Upper lobe of left lung (tissue), 6 donors: ENCODE measurements at places on chromosomes 12 and 14.

- no peak for DNase-seq
Observed at GRCh38 chr12:28742791-28743190, 406.3 kb upstream of the FAR2 start.

- no peak for DNase-seq
Observed at GRCh38 chr14:24233538-24233866, 773 bp downstream of the GMPR2 start.

GRCh38 chr12:94290353-94290752, 142.0 kb downstream of the PLXNC1 start:
- peak; percentile 56 for DNase-seq

DNA sequence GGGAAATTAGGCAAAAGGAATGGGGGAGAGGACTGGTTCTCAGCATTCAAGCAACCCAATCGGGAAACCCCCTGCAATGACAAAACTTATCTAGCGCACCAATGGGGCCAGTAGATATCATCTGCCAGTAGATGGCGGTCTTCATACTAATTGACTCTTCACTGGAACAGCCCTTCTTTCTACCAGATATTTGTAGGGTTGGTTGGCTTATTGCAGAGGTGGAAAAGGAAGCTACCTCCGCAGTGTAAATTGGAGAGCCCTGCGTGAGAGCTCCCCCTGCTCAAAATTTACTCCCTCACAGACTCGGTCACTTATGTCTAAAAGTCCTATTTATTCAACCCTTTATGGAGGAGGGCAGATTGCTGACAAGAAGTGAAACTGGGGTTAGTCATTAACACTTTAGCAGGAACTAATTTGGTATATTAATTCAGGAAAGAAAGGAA, 166.1 kb upstream of the CCND2 start:
- no peak for DNase-seq

DNA sequence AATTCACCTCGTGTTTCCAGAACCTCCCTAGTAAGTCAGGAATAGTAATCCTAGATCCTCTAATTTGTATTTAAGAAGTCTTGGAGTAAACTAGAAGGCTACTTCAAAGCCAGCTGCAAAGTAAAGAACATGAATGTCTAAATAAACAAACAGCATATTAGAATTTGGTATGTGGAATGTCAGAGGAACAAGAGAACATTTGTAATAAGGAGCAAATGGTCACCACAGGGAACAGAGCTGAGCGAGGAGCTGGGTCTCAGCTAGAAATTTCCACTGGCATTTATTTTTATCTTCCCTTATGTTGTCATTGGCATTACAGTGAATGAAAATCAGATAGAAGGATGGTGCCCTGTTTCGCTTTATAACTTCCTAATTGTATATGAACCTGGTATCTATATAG, 50.2 kb downstream of the FRMD6 start:
- no peak for DNase-seq

DNA sequence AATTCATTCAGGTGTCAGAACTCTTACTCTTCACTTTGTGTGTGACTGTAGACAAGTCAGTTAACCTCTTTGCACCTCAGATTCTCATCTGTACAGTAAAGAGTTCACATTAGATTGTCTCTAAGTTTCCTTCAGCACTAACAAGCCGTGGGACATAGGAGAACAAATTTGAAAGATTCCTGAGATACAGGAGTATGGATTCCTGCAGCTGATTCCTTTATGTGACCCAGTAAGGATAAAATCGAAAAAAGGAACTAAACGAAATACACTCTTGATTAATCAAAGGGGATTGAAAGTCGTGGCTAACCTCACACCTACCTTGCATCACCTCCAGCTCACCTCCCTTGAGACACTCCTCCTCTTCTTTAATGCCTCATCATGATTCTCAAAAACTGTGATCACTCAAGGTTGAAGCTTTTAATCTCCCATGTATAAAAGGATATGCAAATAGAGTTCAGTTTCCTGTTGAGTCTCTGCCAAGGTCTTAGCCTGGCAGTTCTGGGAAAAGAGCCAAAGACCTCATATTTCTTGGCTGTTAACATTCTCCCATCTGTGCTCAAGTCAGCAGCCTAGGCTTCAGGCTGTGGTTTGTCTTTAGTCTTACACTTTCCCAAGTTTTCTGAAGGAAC, 156.6 kb downstream of the DAD1 start:
- DNase-seq: peak; percentile 56

GRCh38 chr12:127241072-127241817, 1025.7 kb upstream of the TMEM132C start:
- DNase-seq: no peak

DNA sequence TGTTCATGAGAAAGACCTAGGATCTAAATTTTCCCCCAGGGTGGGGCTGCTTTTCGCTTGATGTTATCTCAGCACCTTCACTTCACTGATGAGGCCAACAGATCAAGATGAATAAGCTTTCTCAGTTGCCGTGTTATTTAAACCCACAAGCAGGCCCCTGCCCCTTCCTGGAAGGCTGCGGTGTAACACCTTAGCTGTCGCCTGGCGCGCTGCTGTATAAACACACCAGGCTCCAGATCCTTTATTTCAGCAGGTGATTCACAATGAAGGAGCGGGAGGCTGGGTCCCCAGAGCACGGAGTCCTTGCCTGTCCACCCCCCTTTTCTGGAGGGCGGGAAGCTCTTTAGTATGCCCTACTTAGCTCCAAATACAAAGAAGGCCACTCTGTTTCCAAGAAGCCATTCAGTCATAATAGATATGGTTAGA, 515.4 kb downstream of the FUT8 start:
- DNase-seq: no peak

- DNase-seq: peak; percentile 99
Observed at GRCh38 chr14:24299255-24300191, at the start of the genes DHRS1 and NOP9. Gene DHRS1, minus strand, starts transcription at chr14:24299780. Its CDS starts 674 bp downstream, at chr14:24299106. Gene NOP9, plus strand, starts transcription at chr14:24299850. Its CDS starts 105 bp downstream, at chr14:24299955.

DNA sequence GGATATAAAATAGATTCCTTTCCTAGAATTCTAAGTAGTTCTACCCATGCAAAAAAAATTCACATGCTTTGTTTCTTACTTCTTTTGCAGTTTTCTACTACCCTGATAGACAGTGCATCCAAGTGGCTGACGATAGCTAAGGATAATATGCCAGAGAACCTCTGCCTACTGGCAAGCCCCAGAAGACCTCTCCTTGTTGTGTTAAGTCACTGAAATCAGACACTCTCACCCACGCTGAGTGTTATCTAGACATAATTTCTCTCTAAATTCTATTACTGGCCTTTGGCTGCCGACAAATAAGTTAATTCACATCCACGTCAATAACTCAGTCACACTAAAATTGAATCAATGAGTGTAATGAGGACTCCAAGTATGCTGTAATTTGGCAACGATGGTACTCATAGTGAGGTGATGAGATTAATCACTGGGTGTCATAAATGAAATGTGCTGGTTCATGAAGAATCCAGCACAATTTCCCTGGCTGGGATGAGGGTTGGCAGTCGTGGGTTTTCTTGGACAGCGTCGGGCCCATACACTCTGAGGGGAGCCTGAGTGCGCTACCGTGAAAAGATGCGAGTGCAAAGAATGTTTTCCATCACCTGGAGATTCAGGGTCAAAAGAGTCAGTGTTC, 354.8 kb upstream of the TMEM132C start:
- no peak for DNase-seq

- no peak for DNase-seq
Observed at GRCh38 chr12:78866518-78866917, 1.9 kb downstream of the SYT1 start.

- no peak for DNase-seq
Observed at GRCh38 chr12:52204095-52204930, 12.5 kb upstream of the KRT80 start.

DNA sequence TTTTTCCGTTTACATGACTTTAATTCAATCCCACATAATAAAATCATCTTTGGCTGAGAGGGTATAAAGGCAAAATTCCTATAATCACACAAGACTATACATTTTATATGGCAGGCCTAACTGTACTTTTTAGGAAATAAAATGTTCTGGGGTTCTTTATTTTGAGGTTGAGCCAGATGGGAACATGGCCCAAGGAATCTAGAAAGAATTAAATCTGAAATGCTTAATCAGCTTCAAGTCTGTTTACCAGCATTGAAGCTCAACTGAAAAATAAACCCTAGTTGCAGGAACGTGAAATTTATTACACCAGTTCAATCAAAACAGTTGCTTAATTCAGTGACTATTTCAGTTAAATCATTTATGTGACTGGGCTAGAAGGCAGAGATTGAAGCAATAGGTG, 191.0 kb upstream of the BTG1 start:
- no peak for DNase-seq

- DNase-seq: no peak
Observed at GRCh38 chr14:92385561-92385960, 62.6 kb downstream of the SLC24A4 start.

DNA sequence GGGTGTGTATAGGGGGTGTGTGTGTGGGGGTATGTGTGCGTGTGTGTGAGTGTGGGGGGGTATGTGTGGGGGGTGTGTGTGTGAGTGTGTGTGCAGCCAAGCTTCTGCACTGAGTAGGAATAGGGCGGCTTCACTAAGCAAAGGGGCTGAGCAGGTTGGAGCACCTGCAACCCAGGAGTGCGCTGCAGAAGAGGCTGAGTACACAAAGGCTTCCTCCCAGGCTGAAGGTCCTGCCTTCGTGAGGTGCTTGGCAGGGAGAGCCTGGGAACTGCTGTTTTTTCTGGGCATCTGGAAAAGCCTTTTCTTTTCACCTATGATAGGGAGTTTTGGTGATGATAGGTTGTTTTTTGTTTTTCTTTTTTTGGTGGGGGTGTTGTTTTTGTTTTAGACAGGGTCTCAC, 6.0 kb upstream of the NUDT14 start:
- no peak for DNase-seq

GRCh38 chr14:24084440-24084839, 9.7 kb upstream of the PCK2 start:
- no peak for DNase-seq

GRCh38 chr14:22813145-22813544, 2.1 kb downstream of the SLC7A7 start:
- no peak for DNase-seq

GRCh38 chr14:100281286-100282082, 24.8 kb downstream of the SLC25A29 start:
- peak; percentile 74 for DNase-seq

- no peak for DNase-seq
Observed at GRCh38 chr12:2672863-2673262, 121.9 kb upstream of the FKBP4 start.

GRCh38 chr12:509500-509899, 49.8 kb downstream of the B4GALNT3 start:
- no peak for DNase-seq

- DNase-seq: no peak
Observed at GRCh38 chr12:46617167-46617566, 208.6 kb downstream of the SLC38A4 start.

GRCh38 chr14:85040046-85040685, 489.8 kb upstream of the FLRT2 start:
- no peak for DNase-seq

- DNase-seq: no peak
Observed at GRCh38 chr12:98154850-98155249, 360.5 kb upstream of the TMPO start.

DNA sequence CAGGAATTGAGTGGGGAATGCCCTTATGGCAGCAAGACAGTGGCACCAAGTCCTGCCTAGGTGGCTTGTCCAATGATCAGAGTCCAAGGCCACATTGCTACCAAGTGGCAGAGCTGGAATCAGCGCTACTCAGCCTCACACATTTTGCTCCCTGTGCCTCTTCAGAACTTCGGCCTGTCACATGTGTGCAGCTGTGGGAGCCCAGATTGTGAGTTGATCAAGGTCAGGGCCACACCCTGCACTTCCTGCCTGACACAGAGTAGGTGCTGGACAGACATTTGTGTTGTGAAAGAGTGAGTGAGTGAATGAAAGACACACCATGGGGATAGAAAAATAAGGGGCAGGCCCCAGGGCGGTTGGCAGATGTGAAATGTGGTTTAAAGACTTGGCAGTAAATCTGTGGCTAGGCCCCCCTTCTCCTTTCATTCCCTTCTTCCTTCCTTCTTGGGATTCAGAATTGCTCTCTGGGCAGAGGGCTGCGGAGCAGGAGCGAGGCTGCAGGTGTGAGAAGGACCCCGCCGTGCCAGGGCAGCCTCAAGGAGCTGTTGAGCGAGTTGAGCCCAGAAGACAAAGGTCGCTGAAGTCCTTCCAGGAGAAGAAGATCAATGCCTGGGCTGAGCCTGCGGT, 83.5 kb downstream of the SLC25A47 start:
- peak; percentile 75 for DNase-seq

DNA sequence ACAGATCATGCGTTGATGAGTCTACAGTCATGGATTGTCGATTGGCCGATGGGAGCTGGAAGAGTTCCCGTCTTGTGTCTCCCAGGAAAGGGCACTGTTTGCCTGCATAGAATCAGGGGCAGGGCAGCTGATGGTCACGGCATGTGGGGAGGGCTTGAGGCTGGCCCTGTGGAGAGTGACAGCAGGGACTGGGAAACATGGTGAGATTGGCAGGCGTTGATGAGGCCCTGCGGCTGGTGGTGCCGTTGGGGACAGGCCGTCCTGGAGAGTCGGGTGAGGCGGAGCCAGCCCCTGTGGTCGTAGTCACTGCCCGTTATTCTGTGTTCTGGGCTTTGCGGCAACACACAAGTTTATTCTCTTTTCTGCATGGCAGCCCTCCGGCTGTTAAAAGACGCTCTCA, 52.9 kb downstream of the TECPR2 start:
- DNase-seq: no peak

- peak; percentile 72 for DNase-seq
Observed at GRCh38 chr14:100567009-100567876, 20.0 kb downstream of the BEGAIN start.

- no peak for DNase-seq
Observed at GRCh38 chr12:47838286-47838931, 18.7 kb upstream of the HDAC7 start.

DNA sequence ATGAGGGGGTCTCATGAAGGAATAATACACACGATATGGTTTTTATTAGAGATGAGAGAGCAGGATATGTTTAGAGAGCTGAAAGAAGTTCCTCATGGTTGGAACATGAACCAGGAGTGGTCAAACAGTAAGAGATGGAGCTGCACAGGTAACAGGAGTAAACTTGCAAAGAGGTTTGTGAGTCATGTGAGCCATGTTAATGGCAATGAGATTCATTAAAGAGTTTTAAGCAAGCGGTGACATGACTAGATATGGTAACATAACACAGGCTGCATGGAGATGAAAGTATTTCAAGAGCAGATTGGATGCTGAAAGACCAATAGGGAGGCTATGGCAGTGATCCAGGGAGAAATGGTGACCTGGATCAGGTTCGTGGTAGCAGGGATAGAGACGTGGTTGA, 62.6 kb upstream of the SSTR1 start:
- DNase-seq: no peak

- no peak for DNase-seq
Observed at GRCh38 chr14:24837280-24838046, 203.5 kb upstream of the GZMB start.

DNA sequence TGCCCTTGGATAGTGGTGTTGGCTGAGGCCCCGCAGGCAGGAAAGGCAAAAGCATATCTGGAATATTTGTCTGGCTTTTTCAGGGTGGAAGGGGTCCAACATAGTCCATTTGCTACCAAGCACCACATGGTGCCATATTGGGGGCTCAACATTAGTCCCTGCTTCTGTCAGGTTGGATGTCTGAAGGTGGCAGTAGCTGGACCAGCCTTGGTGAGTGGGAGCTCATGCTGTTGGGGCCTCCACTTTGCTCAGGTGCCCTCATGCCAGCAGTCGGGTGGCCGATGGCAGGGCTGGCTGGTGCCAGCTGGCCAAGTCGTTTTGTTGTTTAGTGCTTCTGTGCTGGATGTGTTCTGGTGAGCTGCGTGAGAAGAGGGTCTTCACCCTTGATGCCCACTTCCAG, 135.3 kb downstream of the PAPOLA start:
- no peak for DNase-seq

- DNase-seq: no peak
Observed at GRCh38 chr14:49659526-49660455, 24.7 kb upstream of the DNAAF2 start.

GRCh38 chr12:122855928-122856831, 20.9 kb downstream of the HIP1R start:
- no peak for DNase-seq

GRCh38 chr14:95557832-95558231, 23.0 kb downstream of the GLRX5 start:
- DNase-seq: no peak
